Activated CD4-positive, alpha-beta T cell treated with anti-CD3 and anti-CD28 coated beads, Interleukin-10, Interleukin-2, amounts not matched to agents 100 ng/mL and 50 ng/mL, durations not matched to agents 16 hours and 8 hours (primary cell): ENCODE measurements at places on chromosomes 13 and 19.
A peak's percentile ranks its signal among the peaks of the same experiment; 100 is the strongest.

GRCh38 chr19:47226426-47227351, 4.3 kb downstream of the BBC3 start:
- peak; percentile 84 for DNase-seq

DNA sequence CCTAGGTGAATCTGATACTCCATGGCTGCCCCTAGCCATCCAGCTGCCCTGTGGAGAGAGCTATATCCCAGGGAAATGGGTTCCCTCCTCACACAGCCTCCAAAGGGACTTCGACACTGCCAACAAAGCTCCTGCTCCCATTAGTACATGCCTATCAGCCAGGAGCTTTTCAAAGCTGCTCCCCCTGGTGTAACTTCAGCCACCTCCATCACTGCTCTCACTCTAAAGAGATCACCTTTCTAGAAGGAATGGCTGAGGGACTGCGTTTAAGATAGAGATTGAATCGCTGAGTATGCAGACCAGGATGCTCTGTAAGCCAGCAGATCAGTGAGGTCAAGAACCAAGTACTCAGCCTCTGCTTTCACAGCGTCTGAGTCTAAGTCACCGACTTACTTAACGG, 213.7 kb downstream of the NALCN start:
- no peak for DNase-seq

GRCh38 chr19:38900202-38900629, 447 bp downstream of the NFKBIB start:
- no peak for DNase-seq

GRCh38 chr13:85808811-85809210, 9.6 kb upstream of the SLITRK6 start:
- no peak for DNase-seq

GRCh38 chr13:24252136-24252535, 57.2 kb upstream of the C1QTNF9 start:
- DNase-seq: peak; percentile 38
